HepG2 (cell line): ENCODE measurements at places on chromosomes 7 and 10. TPM values are rescaled to one million over a fixed set of nuclear protein-coding genes. Genes with fewer than 3 reads are reported as not detected.

GRCh38 chr7:128591705-128592104 is 80.4 kb upstream of the GARIN1A start:
- DNase-seq, result no peak

DNA sequence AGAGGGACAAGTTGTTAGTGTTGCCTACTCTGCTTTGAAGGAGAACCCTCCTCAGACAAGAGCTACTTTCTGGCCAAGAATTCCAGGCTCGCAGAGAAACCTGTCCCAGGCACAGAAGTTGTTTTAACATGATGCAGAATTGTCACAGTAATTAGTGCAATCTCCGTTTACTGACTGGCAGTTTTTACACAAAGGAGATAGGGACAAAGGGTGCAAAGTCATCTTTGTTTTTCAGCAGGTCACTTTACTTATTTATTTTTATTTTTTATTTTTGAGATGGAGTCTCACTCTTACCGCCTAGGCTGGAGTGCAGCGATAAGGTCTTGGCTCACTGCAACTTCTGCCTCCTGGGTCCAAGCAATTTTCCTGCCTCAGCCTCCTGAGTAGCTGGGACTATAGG is 12.3 kb downstream of the TCF7L2 start:
- DNase-seq, result no peak

DNA sequence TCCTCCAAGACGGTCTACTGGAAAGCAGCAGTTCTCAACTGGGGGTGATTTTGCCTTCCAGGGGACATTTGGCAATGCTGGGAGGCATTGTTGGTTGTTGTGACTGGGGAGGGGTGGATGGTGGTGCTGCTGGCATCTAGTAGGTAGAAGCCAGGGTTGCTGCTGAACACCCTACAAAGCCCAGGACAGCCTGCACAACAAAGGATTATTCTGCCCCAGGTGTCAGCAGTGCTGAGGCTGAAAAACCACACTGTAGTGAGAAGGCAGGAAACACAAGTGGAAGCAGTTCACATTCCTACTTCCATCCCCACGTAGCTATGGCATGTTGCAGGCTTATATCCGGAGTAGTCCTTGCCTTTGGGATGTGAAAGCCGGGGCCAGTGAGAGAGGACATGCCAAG is 86.9 kb downstream of the AOAH start:
- no peak for DNase-seq

The DNAJB9 gene
- polyA plus RNA-seq, result 7.9 and 8.6 TPM in 2 replicates

- DNase-seq, result no peak
Observed at GRCh38 chr7:78542541-78542940, 744.0 kb downstream of the PHTF2 start.

GRCh38 chr7:37349979-37350590 is 98.6 kb downstream of the ELMO1 start:
- DNase-seq, result no peak

DNA sequence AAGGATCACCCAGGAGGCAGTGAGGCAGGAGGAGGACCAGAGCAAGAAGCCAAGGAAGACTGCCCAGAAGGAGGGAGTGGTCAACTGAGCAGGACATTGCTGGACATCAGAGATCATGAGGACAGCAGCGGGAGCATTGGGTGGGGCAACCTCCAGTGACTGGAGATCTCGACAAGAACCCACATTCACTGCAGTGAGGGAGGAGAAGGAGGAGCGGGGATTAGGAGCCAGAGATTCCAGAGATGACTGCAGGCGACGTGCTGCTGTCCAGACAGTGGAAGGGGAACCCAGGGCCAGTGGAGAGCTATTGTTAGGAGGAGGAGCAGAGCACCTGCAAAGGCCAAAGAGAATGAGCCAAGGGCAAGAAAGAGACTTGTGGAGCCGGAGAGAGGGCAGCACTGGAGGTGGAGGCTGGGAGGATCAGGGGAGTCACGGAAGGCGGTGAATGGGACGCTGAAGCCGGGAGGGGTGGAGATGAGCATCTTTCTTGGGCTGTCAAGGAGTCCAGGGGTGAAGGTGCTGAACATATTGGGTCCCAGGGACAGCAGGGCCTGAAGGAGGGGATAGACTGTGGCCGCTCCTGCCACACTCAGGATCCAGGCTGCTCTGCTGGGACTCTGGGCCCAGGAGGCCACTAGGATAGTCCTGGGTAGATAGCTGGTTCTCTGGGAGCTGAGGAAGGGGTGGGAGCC is 140.1 kb upstream of the UNC5B start:
- DNase-seq, result no peak

DNA sequence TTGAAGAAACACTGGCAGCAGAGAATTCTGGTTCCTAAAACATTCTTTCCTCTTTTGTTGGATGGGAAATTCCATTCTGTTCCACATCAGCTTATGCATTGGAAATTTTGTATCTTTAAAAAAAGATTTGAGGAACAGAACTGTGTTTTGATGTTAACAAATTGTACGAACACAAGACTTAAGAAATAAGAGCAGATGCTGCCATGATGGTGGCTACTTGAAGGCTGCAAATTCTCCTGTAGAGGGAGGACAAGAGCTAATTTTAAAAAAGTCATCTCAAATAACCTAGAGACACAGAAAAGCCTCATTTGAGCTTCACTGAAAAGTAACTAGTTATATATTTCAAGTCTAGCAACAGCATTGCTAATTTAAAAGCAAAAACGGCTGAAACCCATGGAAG is 29.8 kb downstream of the NDUFB2 start:
- peak; percentile 10 for DNase-seq

GRCh38 chr7:14630048-14630447 is 272.5 kb downstream of the DGKB start:
- no peak for DNase-seq

GRCh38 chr7:33191340-33191739 is 62.0 kb downstream of the BBS9 start:
- peak; percentile 54 for DNase-seq

DNA sequence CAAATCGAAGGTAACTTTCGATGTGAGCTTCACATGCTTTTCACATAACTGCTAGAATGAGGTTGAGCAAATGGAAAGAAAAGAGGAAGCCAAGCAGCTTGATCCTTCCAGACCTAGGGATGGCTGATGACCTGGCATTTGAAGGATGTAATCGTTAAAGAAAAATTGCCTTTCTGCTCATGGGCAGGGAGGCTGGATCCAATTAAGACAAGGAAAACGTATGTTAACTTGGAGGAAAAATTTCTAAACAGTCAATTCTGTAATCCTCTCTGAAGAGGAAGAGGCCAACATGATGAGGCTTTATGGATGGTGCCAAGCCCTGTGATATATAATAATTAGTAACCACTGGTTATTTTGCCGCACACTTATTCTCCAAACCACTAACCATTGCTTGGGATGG is 12.5 kb downstream of the GRK5 start:
- no peak for DNase-seq

DNA sequence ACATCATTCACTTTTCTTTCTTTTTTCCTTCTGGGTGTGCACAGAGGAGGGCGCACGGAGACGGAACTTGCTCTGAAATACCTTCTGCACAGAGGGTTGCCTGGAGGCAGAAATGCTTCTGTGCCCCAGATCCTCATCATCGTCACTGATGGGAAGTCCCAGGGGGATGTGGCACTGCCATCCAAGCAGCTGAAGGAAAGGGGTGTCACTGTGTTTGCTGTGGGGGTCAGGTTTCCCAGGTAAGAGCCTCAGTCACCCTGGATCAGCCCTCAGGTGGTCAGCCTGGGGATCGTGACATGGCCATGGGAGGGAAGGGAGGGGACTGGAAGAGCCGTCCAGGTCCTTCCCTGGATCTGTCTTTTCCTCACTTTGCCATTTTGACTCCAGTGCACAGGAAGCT is 33.6 kb downstream of the VWA2 start:
- DNase-seq, result no peak

- no peak for DNase-seq
Observed at GRCh38 chr10:48234295-48234694, 40.2 kb downstream of the FRMPD2 start.

DNA sequence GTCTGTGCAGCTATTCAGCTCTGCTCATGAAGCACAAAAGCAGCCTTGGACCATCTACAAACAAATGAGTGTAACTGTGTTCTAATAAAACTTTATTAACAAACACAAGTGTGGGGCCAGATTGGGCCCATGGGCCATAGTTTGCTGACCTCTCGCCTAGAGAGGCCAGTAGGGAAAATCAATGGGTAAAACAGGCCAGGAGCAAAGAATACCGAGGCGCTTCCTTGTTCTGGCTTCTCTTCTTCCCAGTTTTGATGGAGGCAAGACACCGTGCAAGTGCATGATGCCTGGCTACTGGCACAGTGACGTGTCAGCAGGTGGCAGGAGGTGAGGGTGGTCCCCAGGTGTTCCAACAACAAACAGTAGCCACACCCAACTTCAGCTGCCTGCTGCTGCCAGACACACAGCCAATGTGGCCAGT is 94.3 kb upstream of the SDK1 start:
- DNase-seq, result no peak

The OR2A12 gene
- 0.18 TPM in 1 of 2 replicates, not detected in the other for polyA plus RNA-seq

GRCh38 chr10:88889559-88890337 is 9.7 kb downstream of the STAMBPL1 start:
- DNase-seq, result no peak

- DNase-seq, result no peak
Observed at GRCh38 chr7:140914083-140914482, 10.6 kb downstream of the BRAF start.

The MYO3A gene
- polyA plus RNA-seq, result not detected in 2 replicates

The CRHR2 gene
- polyA plus RNA-seq, result not detected in 2 replicates

The ELN gene
- 0.37 and 0.46 TPM in 2 replicates for polyA plus RNA-seq

- peak; percentile 55 for DNase-seq
Observed at GRCh38 chr10:99630433-99630832, 10.2 kb upstream of the SLC25A28 start.

- DNase-seq, result no peak
Observed at GRCh38 chr10:125482108-125482507, 200.9 kb downstream of the TEX36 start.

The PRSS37 gene
- not detected in 2 replicates for polyA plus RNA-seq

DNA sequence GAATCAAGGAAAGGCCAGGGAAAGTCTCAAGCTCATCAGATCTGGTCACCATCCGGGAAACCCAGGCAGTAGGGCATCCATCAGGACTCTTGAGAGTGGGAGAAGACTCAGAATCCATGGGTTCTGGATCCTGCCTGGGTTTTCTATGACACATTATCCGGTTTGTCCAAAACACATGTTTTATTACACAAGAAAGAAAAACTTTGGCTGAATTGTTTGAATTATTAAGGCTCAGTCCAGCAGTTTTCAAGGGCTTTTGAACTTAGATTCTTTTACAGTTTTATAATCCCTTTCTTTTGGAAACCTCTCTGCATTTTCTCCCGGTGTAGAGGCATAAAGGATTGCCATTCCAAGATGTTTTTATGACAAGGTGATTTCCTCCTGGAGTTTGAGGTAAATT is 528.5 kb upstream of the MGMT start:
- DNase-seq, result no peak

DNA sequence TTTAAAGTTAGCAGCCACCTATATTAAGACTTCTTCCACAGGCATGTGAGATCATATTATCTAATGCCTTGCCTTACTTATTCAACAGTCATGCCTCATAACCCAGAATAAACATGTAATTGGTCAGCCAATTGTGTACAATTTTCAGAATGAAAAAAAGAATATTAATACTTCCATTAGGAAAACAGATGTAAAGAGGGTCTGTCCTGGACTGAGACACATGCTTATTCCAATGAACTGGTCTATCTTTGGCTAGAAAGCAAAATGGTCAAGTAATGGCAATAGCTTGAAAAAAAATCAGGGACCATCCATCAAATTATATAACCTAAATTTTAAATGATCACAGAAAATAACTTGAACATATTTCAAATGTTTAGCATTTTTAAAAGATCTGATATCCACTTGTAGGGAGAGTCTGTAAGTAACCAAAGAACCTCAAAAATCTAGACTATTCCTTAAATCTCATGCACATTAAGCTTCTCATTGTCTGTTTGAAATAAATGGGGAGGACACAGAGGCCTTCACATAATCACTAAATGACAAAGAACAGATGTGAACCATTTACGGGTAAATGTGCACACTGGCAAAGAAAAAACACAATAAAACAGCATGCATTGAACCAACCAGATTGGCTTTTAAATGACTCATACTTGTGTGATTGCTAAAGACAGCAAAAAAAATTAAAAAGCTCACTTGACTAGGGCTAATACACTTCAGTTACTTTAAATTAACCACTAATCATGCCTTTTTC is 568.8 kb upstream of the PCDH15 start:
- no peak for DNase-seq
